Stimulated activated CD4-positive, alpha-beta T cell treated with anti-CD3 and anti-CD28 coated beads, Interleukin-15, amount 100 ng/mL, for 24 hours (primary cell): ENCODE measurements at places on chromosomes 16 and 17.
A peak's percentile ranks its signal among the peaks of the same experiment; 100 is the strongest.

- DNase-seq, result no peak
Observed at GRCh38 chr16:57606847-57607501, 21.5 kb upstream of the ADGRG1 start.

DNA sequence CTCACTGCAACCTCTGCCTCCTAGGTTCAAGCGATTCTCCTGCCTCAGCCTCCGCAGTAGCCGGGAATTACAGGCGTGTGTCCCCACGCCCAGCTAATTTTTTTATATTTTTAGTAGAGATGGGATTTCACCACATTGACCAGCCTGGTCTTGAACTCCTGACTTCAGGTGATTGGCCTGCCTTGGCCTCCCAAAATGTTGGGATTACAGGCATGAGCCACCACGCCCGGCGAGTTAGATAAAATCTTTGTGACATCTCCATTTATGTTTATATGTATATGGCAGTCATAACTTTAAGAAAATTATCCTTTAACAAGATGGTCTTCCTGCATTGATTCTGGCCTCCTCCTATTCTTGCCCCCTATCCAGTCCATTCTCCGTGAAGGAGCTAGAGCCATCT, 24.0 kb downstream of the CCDC42 start:
- DNase-seq, result no peak

DNA sequence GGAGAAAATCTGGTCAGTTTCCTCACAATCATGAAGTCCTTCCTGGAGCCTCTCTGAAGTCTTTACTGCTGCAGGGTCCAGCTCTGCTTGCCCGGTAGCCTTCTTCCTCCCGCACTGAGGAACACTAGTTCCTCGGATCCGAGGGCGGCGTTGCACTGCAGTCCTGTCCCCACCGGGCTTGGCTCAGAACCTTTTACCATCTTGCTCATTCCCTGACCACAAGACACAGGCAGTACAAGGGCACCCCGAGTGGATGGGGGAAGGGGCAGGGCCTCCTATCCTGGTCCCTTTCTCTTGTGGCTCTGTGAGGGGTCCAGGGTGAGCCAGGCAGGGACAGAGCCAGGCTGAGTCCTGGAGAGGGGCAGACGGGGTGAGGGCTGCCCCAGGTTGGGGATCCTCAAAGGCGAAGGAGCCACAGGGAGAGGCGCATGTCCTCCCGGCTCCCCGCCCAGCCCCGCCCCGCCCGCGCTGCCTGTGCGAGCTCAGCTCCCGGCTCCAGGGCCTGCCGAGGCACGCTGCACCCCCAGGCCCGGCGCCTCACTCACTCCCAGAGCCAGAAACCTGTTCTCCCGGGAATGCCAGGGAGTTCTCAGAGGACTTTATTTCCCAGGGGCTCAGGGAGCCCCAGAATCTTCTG, 1.5 kb downstream of the FOXN1 start:
- no peak for DNase-seq

DNA sequence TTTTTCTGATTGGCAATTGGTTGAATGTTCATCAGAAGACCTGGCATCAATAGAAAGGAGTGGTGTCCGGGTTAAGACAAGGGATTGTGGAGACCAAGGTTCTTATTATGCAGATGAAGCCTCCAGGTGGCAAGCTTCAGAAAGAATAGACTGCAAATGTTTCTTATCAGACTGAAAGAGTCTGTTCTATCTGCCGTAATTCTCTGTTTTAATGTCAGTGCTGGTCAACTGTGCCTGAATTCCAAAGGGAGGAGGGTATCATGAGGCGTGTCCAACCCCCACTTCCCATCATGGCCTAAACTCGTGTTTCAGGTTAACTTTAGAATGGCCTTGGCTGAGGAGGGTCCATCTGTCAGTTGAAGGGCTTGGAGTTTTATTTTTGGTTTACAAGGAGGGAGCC, 60.4 kb upstream of the AKTIP start:
- no peak for DNase-seq

DNA sequence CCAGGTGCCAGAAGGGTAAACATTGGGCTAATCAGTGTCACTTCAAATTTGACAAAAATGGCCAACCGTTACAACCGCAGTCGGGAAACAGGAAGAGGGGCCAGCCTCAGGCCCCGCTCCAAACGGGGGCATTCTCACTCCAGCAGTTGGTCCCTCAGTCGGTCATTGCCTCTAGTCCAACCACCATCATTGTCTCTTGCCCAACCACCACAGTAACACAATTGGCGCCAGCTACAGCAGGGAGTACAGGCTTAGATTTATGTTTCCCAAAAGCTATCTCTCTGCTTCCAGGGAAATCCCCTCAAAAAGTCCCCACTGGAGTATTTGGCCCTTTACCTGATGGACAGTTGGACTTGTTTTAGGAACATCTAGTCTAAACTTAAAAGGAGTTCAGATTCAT, 20.3 kb downstream of the ALOX15B start:
- DNase-seq, result no peak

- DNase-seq, result peak; percentile 85
Observed at GRCh38 chr16:84970447-84971127, 40.7 kb downstream of the ZDHHC7 start.

DNA sequence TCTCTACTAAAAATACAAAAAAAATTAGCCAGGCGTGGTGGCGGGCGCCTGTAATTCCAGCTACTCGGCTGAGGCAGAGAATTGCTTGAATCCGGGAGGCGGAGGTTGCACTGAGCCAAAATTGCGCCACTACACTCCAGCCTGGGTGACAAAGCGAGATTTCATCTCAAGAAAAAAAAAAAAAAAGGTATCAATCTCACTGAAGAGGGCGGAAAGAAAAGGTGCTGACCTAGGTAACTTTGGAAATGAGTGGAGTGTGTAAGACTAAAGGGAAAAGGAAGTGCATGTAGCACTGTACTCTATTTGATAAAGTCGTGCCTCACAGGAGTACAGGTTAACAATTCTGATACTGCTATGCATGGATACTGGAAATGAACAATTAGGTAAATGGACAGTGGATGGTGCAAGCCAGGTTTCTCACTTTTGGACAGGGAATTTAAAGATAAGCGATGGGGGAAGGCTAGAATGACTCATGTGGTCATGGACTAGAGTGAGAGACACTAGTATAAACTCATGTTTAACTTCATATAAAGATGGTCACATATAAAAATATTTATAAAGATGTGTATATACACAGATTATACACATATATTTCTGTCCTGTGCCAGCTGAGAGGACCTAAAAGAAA, 142.9 kb downstream of the CDK5R1 start:
- no peak for DNase-seq

DNA sequence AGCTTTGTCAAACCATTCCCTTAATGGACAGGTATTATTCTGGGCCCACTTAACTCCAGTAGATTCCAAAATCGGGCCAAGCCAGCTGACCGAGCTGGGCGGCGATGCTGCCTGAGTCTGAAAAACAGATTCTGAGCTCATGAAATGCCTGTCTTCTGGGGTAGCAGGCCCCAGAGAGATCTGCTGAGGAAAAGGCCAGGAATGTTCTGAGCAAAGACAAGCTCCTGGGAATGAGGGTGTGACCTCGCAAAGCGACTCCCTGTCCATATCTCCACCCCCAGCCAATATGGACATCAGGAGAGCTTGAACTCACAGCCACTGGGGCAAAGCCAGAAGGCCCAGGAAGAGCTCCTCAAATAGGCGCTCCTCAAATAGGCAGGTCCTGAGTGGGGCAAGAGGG, 23.7 kb downstream of the ZNF423 start:
- no peak for DNase-seq

DNA sequence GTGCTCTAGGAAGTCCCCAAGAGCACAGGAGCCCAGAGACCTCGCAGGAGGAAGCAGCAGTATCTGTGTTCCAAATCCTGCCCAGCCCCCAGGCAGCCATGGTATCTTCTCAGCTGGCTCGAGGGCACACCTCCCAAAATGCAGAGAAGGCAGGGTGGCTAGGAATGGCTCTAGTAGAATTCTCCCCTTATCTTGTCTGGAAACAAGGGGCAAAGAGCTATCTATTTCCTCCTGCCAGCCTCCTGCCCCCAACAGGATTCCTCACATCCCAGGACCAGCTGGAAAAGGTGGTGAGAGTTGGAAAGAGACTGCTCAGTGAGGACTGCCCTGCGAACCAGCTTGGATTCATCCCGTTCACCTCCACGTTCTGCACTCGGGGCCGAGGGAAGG, 8.6 kb upstream of the TSPOAP1 start:
- peak; percentile 72 for DNase-seq

DNA sequence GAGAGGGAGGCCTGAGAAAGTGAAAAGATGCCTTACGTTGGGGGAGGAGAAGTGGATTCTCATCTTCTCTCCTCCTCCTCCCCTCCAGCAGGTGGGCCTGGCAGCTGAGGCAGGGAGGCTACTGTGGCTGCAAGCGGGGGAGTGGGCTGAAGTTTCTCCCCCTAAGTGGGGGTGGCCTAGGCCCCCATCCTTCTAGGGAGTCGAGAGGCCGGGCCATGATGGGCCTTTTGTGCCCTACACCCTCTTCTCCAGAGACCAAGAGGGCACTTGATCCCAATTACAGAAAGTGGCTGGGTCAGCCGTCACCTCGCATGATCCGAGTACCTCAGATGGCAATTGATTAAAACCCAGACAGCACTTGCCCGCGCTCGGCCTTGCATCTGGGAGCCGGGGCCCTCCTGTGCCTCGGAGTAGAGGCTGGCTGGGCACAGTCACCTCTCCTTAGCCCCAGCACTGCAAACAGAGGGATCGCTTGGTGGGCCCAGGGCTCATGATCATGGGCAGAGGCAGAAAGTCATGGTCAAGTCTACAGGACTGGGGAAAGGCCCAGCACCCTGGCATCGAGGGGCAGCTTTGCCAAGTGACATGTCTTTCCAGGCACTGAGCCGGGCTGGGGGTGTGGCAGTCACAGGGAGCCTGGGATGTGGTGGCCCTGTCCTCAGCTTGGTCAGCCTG, 78.3 kb downstream of the IRX5 start:
- DNase-seq, result no peak

DNA sequence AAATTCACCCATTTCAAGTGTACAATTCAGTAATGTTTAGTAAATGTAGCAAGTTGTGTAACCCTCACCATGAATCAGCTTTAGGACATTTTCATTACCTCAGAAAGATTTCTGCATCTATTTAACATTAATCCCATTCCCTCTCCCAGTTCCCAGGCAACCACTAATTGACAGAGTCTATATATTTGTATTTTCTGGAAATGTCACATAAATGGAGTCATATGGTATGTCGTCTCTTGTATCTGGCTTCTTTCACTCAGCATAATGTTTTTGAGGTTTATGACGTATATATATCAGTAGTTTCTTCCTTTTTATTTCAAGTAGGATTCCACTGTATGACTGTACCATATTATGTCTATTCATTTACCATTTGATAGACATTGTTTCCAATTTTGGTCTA, 199.8 kb downstream of the CYB561 start:
- no peak for DNase-seq

DNA sequence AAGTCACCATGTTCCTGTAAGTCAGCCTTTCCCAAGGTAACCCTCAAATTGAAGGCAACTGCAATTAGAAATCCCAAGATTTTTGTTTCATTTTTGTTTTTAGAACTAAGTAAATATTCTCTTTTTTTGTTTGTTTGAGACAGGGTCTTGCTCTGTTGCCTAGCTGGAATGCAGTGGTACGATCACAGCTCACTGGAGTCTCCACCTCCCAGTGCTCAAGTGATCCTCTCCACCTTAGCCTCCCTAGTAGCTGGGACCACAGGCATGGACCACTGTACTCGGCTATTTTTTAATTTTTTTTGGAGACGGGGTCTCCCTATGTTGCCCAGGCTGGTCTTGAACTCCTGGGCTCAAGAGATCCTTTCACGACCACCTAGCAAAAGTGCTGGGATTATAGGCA, 10.6 kb upstream of the LRRC59 start:
- no peak for DNase-seq

- no peak for DNase-seq
Observed at GRCh38 chr17:81808778-81809555, 5.0 kb downstream of the GCGR start.
